Placental epithelial cell (primary cell): ENCODE measurements at places on chromosomes 1 and 21. TPM values are rescaled to one million over a fixed set of nuclear protein-coding genes. Genes with fewer than 3 reads are reported as not detected.

CSF3R gene
- 1.2 TPM in 1 of 2 replicates, not detected in the other for total RNA-seq

B3GALNT2 gene
- 25.1 and 34.7 TPM in 2 replicates for total RNA-seq

PDPN gene
- 89.1 and 115 TPM in 2 replicates for total RNA-seq

PRRX1 gene
- 0.11 and 0.79 TPM in 2 replicates for total RNA-seq

KCNJ9 gene
- not detected in 2 replicates for total RNA-seq

ADGRB2 gene
- 1.8 and 4.3 TPM in 2 replicates for total RNA-seq

SNX7 gene
- total RNA-seq, result 44.8 and 45.0 TPM in 2 replicates

LAD1 gene
- total RNA-seq, result 22.8 and 33.3 TPM in 2 replicates

PRELP gene
- not detected in 2 replicates for total RNA-seq

MMP23B gene
- total RNA-seq, result 59.8 and 73.0 TPM in 2 replicates

ALX3 gene
- not detected in 2 replicates for total RNA-seq

CLCA4 gene
- total RNA-seq, result not detected in 2 replicates

NPPB gene
- total RNA-seq, result not detected in 2 replicates

CFAP141 gene
- total RNA-seq, result not detected in 2 replicates

LRRC71 gene
- total RNA-seq, result under 0.01 TPM in 1 of 2 replicates, not detected in the other

SPRR1B gene
- not detected in 2 replicates for total RNA-seq

KPRP gene
- not detected in 2 replicates for total RNA-seq

PPIH gene
- 13.0 and 15.8 TPM in 2 replicates for total RNA-seq

HAO2 gene
- total RNA-seq, result 0.11 and 0.39 TPM in 2 replicates

C1QTNF12 gene
- total RNA-seq, result 0.79 and 1.7 TPM in 2 replicates

CNIH3 gene
- total RNA-seq, result 0.54 and 1.2 TPM in 2 replicates

VWA5B1 gene
- total RNA-seq, result not detected in 2 replicates

MLLT11 gene
- 8.0 and 9.8 TPM in 2 replicates for total RNA-seq

ACKR1 gene
- not detected in 2 replicates for total RNA-seq

BRDT gene
- total RNA-seq, result not detected in 2 replicates

IGSF5 gene
- total RNA-seq, result 0.11 and 0.79 TPM in 2 replicates

BSDC1 gene
- 68.7 and 76.1 TPM in 2 replicates for total RNA-seq
